ENCODE measurements at places on chromosomes 4 and X.

DNA sequence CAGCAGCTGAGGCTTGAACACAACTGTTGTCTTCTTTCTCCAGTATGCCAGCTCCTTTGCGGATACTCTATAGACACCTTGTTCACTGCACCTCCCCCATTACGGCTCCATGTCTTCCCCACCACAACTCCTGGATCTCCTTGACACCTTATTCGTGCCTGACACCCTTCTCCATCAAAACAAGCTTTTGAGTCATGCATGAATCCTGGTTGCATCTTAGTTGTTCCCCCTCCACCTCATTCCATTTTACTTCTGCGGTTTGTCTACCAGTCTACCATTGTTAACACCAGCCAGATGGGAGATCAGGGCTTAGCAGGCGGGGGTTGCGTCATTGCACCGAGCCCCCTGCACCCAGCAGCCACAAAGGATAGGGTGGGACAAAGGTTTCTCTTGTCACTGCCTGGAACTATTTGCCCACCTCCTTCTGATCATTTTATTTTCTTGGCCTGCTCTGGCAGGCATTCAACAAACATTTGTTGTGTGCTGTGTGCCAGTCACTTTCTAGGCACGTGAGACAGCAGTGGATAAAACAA is 2.0 kb upstream of the CDK16 start:
- DNase-seq: no peak

DNA sequence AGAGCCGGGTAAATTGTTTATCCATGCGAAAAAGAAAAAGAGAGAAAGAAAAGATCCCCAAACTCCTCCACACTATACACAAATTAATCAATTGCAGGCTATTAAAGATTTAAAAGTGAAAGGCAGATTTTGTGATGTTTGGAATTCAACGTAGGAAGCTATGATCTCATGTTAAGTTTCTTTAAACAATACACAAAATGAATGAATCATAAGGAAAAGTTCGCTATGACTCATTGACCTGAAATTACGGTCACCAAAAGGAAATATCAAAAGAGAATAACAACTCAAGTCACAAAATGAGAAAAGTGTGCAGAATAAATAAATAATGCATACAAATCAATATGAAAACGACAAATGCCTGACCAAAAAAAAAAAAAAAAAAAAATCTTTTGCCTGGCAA is 28.6 kb downstream of the CLNK start:
- no peak for DNase-seq

DNA sequence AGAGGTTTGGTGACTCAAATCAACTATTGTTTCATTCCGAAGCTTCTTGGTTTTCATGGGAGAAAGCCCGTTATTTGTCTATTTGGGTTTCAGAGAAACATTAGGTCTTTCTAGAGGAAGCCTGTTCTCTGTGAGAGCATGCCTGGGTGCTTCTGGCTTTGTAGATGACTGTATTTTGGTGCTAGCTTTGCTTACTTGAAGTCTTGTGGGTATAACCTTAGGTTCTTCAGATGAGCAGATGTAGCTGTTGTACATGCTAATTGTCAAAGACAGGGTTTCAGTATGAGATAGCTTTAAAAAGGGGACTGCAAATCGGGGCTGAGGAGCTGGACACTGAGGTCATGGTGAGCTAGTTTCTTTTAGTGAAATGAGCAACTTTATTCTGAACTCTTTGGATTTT is 7.9 kb upstream of the STOX2 start:
- DNase-seq: no peak

DNA sequence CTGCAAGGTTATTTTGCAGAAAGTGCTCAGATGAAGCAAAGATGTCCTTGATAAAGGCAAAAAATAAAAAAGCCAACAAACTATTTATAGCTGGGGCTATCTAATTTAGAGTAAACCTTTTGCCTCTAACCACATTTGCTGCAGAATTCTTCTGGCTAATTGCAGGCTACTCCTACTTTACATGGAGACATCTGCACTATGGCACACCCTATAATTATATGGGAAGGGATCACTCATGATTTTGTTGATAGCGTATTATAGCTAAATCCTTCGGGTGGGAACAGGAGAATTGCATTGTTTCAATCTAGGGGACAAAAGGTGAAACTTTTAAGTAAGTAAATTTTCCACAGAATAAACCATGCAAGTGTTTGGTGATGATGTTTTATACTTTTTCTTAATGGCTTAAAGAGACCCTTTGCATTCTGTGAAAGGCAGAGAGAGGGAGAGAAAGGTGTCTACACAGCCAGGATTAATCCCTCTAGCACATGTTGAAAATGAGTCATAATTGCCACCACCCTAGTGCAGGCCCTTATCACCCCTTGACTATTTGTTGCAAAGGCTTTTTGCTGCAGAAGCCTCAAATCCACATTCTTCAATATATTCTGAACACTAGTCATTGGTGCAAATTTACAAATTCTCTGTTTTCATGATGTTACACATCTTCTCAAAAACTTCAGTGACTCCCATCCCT is 221.3 kb upstream of the BMP3 start:
- DNase-seq: no peak

DNA sequence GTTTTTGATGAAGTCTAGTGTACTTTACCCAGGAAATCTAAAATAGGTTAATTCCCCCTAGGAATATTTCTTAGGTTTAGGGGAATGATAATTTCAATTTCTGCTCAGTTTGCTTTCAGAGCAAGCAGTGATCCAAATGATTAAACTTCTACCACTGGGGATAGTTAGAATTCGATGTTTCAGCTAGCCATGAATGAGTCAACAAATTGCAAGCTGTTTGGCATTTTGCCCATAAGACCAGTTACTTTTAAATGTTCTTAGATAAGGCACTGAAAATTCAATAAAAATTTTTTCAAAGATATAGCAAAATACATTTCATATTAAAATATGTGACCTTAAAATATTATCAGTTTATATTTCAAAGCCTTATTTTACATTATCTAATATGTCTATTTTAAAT is 993.6 kb downstream of the ARAP2 start:
- DNase-seq: no peak

DNA sequence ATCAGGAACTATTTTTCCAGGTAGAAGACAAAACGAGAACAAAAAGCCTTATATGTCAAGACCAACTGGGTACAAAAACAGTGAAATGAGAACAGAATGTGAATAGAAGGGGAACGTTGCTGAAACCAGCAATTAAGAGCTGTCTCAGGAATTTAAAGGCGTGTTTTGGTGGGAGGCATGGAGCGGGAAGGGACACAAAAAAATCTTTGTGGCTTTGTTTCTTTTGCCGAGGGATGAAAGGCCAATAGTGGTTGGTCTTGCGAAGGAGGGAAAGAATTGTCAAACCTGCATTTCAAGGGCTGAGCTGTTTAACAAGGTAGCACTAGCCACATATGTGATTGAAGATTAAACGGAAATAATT is 103.8 kb downstream of the USP46 start:
- DNase-seq: no peak

- DNase-seq: no peak
These were observed 139.2 kb downstream of the NWD2 start for GRCh38 chr4:37383579-37384229.

DNA sequence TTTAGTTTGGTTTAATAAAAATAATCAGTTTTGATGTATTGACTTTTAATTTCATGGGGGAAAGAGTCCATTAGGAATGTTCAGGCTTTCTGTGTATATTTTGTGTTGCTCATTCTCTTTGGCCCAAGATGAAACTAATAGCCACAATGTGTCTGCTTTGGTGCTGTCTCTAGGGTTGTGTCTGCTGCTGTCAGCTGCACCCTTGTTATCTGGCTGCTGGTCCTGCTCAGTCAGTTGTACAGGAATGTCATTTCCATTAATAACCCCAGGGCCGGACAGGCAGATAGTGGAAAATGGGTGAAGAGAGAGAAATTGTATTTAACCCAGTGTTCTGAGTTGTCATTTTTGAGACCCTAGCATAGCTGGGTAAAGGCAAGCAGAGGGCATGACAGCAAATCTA is 115.1 kb downstream of the PHEX start:
- no peak for DNase-seq

DNA sequence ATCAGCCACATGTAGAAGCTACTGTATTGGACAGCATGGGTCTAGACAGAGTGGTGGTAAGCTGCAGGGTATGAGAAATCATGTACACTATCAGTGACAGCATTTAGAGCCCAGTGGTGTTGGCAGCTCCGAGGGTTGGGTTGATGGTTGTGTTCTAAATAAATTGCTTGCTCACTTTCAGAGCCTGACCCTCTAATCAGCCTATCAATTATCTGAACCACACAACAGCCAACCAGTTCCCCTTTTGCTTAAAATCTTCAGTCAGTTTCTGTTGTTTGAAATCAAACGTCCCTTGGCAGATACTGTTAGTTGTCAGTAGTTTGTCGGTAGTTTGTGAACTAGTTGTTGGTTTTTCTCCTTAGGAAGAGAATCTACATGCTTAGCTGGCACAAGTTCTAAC is 99.8 kb upstream of the RAI2 start:
- DNase-seq: no peak

GRCh38 chr4:84634961-84635360 is 52.0 kb downstream of the CDS1 start:
- no peak for DNase-seq

DNA sequence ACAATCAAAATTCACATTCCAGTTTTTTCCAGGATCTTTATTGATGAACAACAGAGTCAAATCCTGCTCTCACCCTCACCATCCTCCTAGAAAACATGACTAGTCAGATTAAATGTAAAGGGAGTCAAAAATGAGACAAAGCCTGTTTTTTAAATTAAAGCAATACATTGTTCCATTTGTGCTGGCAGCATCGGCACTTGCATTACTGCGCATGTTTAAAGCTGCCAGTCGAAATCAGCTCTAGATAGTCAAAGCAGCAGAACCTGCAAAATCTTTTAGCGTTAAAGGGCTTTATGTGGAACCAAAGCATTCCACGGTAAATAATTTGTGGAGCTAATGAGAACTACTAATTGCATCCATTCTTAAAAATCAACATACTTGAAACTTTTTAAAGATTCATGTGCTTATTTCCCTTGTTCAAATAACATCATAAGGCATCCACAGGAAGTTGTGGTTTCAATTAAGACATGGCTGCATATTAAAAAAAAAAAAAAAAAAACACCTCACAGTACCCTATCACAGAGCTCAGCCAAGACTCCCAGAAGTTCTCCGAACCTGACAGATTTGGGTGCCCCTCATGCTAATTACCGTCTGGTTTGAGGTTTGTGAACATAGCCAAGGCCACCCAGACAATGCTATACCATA is 82.2 kb downstream of the SH3KBP1 start:
- DNase-seq: no peak

DNA sequence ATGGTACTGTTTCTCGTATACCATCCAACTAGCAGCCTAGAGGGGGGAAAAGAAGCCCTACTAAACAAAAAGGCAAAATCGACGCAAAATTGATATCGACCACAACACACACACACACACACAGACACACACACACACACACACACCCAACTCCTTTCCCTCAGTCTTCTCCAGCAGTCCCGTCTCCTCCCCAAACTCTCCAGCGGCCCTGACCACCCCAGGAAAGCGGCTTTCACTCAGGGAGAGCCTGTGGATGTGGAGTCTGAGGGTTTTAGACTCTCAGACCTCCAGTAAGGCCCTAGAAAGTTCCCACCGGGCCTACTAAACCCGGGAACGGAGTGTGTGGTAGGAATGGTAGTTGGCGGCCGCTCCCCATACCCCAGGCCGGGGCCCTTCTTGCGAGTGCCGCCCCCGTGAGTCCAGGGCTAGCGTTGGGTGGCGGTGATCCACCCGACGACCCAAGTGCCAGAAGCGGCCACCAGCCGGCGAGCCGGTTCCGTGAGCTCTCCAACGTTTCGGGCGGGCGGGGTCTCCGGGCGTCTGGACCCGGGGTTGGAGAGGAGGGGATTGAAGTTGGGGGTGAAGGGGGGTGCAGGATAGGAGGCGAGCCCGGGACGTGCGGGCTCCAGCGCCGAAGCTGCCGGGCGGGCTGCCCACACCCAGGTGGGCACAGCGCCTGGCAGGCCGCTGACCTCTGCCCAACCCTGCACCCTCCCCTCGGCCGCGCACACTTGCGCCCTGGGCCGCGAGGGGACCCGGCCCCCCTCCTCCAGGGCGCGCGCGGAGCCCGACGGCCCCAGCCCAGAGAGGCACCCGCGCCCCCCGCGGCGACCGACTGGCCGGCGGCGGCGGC is 13.7 kb downstream of the ARX start:
- DNase-seq: no peak

DNA sequence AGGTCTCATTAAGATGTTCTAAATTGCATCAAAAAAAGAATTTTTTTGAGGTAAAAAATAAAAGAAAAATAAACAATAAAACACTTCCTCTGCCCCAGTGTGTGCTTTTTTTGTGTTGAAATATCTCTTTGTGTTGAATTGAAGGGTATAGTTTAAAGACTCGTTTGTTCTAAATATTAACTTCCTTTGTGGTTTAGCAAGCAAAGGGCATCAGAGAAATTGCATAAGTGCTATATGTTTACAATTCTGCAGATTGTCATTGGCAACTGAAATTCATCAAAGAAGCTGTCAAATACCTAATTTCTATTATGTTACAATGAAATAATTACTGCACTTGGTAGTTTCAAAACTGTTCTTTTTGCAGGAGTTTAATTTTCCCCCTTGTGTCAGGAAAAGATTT is 260.5 kb downstream of the DKK2 start:
- peak; percentile 76 for DNase-seq

- no peak for DNase-seq
These were observed 1.0 kb downstream of the SLITRK4 start for GRCh38 chrX:143634663-143635455.

DNA sequence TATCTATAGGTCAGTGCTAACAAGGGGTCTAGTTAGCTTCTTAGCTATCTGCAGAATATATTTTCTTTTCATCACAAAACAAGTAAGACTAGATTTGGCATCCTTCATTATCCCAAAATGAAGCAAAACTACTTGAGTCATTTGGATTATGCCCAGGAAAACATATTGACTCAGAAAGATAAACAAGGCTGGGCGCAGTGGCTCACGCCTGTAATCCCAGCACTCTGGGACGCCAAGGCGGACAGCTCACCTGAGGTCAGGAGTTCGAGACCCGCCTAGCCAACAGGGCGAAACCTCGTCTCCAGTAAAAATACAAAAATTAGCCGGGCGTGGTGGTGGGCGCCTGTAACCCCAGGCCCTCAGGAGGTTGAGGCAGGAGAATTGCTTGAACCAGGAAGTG is 18.0 kb upstream of the MND1 start:
- no peak for DNase-seq

DNA sequence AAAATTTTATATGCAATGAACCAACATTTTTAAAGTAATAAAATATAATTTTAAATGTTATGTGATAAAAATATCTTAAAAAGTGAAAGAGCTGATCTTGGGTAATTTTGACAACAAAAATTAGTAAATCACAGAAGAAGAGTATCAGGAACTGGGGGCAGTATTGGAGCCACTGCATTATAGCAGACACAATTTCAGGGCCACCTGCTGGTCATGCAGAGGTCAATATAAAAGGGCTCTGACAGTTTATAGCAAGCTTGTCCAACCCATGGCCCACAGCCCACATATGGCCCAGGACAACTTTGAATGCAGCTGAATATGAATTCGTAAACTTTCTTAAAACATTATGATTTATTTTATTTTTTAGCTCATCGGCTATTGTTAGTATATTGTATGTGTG is 13.0 kb upstream of the LEF1 start:
- DNase-seq: no peak

- no peak for DNase-seq
These were observed 25.1 kb downstream of the RRAGB start for GRCh38 chrX:55742649-55743048.
